Progenitor cell of endocrine pancreas (in vitro differentiated cells): ENCODE measurements at places on chromosomes 6 and 20.

DNA sequence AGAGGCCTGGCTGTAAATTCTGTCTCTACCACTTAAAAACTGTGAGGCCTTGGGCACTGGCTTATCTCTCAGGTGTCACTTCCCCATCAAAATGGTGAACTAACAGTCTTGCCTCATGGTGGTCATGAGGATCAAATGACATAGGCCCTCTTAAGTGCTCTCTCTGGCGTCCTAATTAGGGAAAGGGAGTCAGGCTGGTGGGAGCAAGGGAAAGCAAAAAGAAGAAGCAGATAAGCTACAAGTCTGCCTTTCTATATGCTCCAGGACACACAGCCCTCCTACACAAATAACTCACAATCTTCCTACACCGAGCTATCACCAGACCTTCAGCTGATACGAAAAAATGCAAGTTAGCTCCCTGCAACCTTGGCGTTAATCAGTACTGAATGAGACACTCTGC is 19.5 kb upstream of the SLC22A16 start:
- no peak for DNase-seq

GRCh38 chr6:132651062-132651461 is 7.9 kb downstream of the TAAR1 start:
- no peak for DNase-seq

DNA sequence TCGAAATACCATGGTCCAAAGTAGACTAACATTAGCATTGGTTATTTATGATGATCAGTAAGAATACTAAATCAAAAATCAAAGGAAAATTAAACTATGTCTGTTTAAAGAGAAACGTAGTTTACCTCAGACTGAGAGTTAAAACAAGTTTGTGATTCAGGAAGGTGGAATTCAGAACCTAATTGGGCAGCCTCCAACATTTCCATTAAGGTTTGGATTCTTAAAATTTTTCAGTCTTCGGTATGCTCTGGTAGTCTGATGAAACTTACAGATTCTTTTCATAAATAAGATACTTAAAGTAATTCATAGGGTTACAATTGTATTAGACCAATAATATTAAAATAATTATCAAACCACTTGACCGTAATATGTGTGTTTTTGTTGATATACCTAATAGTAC is 18.6 kb downstream of the HFE start:
- no peak for DNase-seq

DNA sequence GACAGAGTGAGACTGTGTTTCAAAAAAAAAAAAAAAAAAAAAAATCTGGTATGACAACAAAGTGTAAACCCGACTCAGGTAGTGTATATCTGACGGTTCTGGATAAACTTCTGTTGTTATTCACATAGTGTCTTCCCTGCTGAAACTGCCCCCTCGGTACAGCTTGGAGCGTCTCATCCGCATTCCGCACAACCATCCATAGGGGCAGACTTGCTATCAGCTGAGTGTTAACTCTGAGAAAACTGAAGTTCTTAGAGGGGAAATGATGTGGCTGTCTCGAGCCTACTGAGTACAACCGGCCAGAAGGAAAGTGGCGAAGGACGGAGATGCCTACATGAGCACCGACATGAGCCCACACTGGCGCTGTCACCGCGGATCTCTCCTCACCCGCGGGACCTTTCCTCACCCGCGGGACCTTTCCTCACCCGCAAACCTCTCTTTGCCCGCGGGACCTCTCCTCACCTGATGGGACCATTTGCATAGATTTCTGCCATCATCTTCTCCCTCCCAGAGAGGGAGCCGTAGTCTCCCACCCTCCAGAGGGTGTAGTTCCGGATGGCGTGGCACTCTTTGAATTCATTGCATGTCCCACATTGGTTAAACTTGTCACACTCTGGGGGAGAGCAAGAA is 9.8 kb downstream of the CTSZ start:
- no peak for DNase-seq

DNA sequence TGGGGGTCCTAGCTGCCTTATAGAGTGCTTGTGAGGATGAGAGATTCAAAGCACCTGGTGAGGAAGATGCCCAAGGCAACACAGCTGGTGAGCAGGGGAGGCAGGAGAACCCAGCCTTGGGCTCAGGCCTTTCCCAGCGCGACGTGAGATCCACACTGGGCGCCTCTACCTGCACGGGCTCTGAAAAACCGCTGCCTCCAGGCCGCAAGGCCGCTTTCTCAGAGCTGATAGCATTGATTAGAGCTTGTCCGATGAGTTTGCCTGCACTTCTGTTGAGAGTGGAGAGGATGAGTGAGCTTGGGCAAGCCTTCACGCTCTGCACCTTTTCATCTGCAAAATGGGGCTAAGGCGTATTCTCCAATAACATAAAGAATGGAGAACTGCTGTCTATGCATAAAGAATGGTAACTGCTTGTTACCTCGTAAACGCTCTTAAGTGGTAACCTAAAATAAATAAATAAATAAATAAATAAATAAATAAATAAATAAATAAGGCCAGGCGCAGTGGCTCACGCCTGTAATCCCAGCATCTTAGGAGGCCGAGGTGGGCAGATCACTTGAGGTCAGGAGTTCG is 916 bp downstream of the PABPC1L start:
- DNase-seq = no peak

DNA sequence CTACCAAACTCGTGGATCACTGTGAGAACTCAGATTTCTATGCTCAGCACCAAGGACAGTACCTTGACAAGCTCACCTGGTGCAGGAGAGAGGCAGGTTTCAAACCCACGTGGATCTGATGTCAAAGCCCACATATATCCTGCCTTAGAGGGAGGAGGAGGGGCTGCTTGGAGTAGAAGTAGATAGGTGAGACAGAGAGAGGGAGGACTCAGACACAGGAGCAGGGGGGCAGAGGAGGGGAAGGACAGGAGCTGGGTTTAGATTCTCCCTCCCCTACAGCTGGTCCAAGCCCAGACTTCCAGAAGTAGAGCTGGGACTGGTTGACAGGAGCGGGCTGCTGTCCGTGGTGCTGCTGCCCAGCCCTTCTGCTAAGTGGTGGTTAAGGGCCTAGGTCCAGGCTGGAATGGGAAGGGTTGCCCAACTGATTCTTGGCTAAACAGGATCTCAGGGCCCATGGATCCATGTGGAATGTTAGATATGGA is 77.5 kb downstream of the CDH22 start:
- DNase-seq = peak; percentile 61
